ENCODE measurements at places on chromosomes 1 and 21. TPM values are rescaled to one million over a fixed set of nuclear protein-coding genes. Genes with fewer than 3 reads are reported as not detected.

Gene TM2D1
- 32.6 TPM for total RNA-seq

Gene PADI1
- not detected for total RNA-seq

DNA sequence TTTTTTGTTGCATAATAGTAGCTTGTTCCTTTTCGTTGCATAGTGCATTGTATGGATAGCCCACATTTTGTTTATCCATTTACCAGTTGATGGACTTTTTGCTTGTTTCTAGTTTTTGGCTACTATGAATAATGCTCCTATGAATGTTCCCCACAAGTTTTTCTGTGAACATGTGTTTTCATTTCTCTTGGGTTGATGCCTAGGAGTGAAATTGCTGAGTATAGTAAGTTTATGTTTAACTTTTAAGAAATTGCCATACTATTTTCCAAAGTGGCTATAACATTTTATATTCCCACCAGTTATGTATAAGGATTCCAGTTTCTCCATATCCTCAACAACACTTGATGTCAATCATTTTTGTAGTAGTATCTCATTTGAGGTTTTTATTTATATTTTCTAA lies 84.8 kb upstream of the CACYBP start:
- H3K36me3 ChIP-seq: no peaks in the 10 kb centered on the region
- no peak overlapping the region for H3K4me3 ChIP-seq
- H3K4me1 ChIP-seq: no peaks in the 10 kb centered on the region
- DNase-seq: no peak

GRCh38 chr1:65457868-65458267 lies 37.4 kb downstream of the LEPR start:
- no peak for DNase-seq
- H3K4me3 ChIP-seq: no peak overlapping the region
- H3K27me3 ChIP-seq: no peaks in the 10 kb centered on the region
- no peak overlapping the region for H3K27ac ChIP-seq

GRCh38 chr1:242245255-242245654 lies 246.4 kb upstream of the MAP1LC3C start:
- H3K36me3 ChIP-seq: no peaks in the 10 kb centered on the region
- H3K27me3 ChIP-seq: no peaks in the 10 kb centered on the region
- no peak overlapping the region for H3K4me3 ChIP-seq
- no peak overlapping the region for H3K27ac ChIP-seq
- peaks cover under 1% of the 10 kb centered on the region for H3K4me1 ChIP-seq

GRCh38 chr21:40905251-40905650 lies 58.3 kb upstream of the DSCAM start:
- H3K36me3 ChIP-seq: no peaks in the 10 kb centered on the region
- no peaks in the 10 kb centered on the region for H3K4me1 ChIP-seq
- H3K4me3 ChIP-seq: no peak overlapping the region
- no peak overlapping the region for H3K27ac ChIP-seq

GRCh38 chr21:42110691-42111469 lies 39.8 kb downstream of the UMODL1 start:
- H3K27ac ChIP-seq: no peak overlapping the region
- no peak overlapping the region for H3K4me3 ChIP-seq
- DNase-seq: no peak
- H3K36me3 ChIP-seq: no peaks in the 10 kb centered on the region

DNA sequence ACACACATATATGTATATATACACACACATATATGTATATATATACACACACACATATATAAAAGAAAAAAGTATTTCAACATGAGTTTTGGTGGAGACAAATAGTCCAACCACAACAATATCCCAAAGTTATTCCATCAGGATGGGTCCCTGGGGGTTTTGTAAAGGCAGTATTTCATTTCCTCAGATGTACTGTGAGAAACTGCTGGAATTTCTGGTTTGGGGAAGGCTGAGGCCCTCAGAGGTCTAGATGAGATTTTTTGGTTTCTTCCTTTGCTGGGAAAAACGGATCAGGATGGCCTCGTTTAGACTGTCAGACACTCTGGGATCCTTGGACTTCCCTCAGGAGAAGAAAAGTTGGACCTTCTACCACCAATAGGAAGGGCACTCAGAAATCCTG lies 36.5 kb upstream of the TENT5B start:
- no peak overlapping the region for H3K27ac ChIP-seq
- no peak for DNase-seq
- no peaks in the 10 kb centered on the region for H3K27me3 ChIP-seq
- H3K4me3 ChIP-seq: no peak overlapping the region
- no peaks in the 10 kb centered on the region for H3K36me3 ChIP-seq

GRCh38 chr1:12064073-12064969 lies 1.2 kb downstream of the TNFRSF8 start:
- H3K27ac ChIP-seq: no peak overlapping the region
- H3K27me3 ChIP-seq: peaks cover 52% of the 10 kb centered on the region
- DNase-seq: no peak
- H3K4me3 ChIP-seq: no peak overlapping the region
- peaks cover 6% of the 10 kb centered on the region for H3K4me1 ChIP-seq
- no peaks in the 10 kb centered on the region for H3K36me3 ChIP-seq

- H3K27ac ChIP-seq: no peak overlapping the region
- H3K27me3 ChIP-seq: no peaks in the 10 kb centered on the region
- no peaks in the 10 kb centered on the region for H3K36me3 ChIP-seq
- no peak overlapping the region for H3K4me3 ChIP-seq
Observed at GRCh38 chr1:224517171-224517570, 82.6 kb upstream of the WDR26 start.

DNA sequence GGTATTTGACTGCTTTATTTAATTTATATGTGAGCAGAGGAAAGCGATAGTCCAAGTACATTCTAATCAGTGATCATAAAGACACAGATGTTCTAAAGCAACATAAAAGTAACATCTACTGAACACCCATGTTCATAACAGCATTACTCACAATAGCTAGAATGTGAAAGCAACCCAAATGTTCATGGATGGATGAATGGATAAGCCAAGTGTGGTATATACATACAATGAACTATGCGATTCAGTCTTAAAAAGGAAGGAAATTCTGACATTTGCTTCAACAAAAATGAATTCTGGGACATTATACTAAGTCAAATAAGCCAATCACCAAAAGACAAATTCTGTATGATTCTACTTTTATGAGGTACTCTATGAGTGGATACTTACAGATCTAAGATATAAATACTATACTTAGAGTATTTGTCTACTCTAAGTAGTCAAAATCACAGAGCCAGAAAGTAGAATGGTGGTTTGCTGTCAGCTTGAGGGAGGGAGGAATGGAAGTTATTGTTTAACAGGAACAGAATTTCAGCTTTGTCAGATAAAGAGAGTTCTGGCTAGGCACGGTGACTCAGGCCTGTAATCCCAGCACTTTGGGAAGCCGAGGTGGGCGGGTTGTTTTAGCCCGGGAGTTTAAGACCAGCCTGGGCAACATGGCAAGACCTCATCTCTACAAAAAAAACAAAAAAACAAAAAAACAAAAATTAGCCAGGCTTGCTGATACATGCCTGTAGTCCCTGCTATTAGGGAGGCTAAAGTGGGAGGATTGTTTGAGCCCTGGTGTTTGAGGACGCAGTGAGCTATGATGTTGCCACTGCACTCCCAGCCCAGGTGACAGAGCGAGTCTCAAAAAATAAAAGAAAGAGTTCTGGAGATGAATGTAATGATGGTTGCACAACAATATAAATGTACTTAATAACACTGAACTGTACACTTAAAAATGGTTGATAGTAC lies 79.7 kb upstream of the ARHGAP29 start:
- H3K4me1 ChIP-seq: peaks cover 3% of the 10 kb centered on the region
- H3K36me3 ChIP-seq: no peaks in the 10 kb centered on the region
- DNase-seq: no peak
- H3K27ac ChIP-seq: no peak overlapping the region

DNA sequence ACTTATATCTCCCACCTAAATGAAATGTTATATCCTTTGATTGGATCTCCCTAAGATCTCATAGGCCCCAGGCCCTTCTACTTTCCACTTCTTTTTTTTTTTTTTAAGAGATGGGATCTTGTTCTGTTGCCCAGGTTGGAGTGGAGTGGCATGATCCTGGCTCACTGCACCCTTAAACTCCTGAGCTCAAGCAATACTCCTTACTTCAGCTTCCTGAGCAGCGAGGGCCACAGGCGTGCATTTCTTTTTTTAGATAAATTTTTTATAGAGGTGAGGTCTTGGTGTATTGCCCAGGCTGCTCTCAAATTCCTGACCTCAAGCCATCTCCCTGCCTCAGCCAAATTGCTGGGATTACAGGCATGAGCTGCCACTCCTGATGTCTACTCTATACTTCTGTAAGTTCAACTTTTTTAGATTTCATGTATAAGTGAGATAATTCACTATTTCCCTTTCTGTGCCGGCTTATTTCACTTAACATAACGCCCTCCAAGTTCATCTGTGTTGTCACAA lies 987.5 kb upstream of the NCAM2 start:
- H3K36me3 ChIP-seq: no peaks in the 10 kb centered on the region
- no peaks in the 10 kb centered on the region for H3K4me1 ChIP-seq
- DNase-seq: no peak
- H3K27ac ChIP-seq: no peak overlapping the region
- H3K4me3 ChIP-seq: no peak overlapping the region

DNA sequence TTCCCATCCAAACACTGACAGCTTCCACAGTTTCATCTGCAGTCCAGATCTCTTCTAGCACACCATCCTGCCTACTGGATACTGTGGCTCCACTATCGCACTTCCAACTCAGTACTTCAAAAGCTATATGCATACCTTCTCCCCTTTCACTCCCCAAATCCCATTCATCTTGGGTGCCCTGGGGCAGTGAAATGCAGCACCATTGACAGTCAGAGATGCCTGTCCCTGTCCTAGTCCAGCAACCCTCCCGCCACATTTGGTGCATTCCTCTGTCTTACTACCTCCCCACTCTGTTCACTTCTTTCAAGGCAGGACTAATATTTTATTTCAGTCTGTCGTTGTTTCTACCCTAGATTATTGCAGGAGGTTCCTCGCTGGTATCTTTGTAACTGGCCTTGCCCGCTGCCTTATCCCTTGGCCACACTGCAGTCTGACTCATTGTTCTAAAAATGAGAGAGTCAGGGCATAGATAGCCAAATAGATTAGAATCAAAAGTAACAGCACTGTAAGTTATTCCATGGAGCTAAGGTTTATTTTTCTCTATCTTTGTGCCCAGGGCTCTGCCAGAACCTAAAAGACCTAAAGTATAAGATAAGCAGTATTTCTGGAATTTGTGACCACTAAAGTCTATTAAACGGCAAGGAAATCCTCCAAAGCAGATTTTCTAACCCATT lies 96.7 kb downstream of the ESRRG start:
- no peak overlapping the region for H3K27ac ChIP-seq
- no peak for DNase-seq
- no peaks in the 10 kb centered on the region for H3K36me3 ChIP-seq

GRCh38 chr1:205676597-205676996 lies 3.7 kb downstream of the SLC45A3 start:
- H3K4me1 ChIP-seq: peaks cover 20% of the 10 kb centered on the region
- no peak overlapping the region for H3K27ac ChIP-seq
- no peaks in the 10 kb centered on the region for H3K27me3 ChIP-seq
- DNase-seq: no peak

Data from lung (tissue), 17 donors.